Nucleus accumbens (tissue), 56 donors: ENCODE measurements at places on chromosomes 11 and 22.

- no peak for DNase-seq
Measured at GRCh38 chr11:13315517-13316432, 38.2 kb downstream of the BMAL1 start.

- DNase-seq = no peak
Measured at GRCh38 chr22:35631597-35631996, 14.5 kb upstream of the MB start.

GRCh38 chr11:26743622-26744021 lies 21.8 kb upstream of the SLC5A12 start:
- DNase-seq = no peak

DNA sequence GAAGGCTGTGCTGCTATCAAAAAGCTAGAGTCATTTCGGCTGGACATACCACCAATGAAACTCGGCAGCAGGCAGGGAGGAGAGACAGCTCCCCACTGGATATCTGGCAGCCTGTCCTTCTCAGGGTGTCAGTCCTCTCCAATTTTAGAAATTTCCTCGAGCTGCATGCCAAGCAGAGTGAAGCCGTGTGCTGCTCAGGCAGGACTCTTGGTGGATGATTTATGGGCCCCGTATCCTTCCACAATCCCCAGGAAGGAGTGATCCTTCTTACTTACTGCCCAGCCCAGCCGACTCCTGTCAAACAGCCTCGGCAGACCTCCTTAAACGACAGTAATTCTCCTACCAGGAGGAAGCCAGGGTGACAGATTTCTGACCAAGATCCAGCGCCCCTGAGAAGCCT lies 410.4 kb downstream of the TENM4 start:
- no peak for DNase-seq

DNA sequence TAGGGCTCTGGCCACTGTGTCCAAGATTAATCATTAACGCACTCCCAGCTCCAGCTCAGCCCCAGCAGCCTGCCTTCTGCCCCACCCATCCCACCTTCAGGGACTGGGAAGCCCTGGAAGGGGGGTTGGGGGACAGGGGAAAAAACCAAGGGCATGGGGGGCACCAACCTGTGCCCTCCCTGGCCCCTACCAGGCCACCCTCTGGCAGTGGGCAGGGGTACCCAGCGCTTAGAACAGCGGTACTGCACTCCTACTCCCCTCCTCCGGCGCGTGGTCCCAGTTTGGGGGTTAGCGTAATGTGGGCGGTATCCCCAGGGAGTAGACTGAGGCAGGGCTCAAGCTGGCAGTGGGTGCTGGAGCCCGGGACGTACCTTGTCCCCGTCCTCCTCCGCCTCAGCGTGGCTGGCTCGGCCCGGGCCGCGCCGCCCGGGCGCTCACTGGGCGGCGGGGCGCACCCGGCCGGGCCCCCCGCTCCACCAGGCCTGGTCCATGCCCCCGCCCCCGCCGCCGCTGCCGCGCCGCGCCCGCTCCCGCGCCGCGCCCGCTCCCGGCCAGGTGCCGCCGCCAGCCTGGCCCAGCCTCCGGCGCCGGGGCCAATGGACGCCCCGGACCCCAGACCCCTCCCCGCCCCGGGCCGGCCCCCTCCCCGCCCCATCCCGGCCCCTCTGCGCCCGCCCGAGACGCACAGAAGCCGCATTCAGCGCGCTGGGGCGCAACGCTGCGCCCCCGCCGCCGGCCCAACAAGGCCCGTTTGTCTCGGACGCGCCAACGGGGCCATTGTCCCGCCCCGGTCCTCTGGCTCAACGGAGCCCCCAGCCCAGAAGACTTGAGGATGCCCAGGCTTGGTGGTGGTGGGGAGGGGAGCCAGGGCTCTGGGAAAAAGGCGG lies at the start of gene GAL3ST1:
TSS of gene GAL3ST1 (minus strand) at position 571 of the 887 bp plus-strand sequence. CDS start 17,273 bp downstream, outside the sequence.
- DNase-seq = peak; percentile 82

DNA sequence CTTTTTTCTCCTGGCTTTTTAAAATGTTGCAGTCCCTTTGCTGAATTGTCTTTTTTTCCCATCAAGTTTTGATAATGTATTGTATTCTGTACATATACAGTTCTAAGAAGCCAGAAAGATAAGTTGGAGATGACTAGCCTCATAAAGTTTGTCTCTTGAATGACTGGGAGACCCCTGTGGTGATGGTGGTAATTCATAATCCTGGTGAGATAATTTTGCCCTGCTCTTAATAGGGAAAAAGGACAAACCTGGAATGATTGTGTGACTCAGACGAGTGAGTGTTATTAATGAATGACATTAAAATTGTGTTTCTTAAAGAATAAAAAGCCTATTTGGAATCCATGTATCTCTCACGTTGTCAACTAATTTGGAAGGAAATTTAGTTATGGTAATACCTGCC lies 1.2 kb downstream of the HIKESHI start:
- DNase-seq = no peak

DNA sequence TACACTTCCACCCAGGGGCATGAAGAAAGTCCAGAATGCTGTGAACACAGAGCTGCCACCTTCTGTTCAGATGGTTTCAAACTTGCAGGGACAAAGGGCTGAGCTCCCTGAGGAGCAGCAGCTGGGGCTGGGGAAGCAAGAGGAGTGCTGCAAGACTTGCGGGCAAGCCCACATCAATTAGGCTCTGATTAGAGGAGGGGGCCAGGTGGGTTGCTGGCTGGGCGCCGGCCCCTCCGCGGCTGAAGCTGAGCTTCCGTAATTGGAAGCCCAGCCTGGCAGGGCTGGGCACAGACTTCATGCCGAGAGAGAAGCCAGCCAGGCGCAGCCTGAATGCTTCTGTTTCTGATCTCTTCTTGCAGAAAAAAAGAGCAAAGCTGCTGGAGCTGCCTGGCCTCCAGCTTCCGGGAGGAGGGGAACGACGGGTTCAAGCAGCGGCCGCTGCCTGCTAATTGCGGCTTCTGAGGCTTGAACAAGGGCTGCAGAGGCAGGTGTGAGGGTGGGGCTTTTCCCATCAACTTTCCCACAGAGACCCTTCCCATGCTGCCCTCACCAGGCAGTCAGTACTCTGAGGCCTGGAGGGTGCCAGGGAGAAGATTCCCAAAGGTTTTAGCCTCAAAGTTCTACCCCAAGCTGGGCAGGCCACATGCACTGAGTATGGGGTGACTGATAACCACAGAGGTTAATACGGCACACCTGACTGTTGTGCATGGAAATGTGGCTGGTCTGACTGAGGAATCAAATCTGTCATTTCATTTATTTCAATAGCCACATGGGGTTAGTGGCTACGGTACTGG lies 91.1 kb upstream of the LMO1 start:
- DNase-seq = no peak

GRCh38 chr11:57244911-57245310 lies 7.9 kb upstream of the APLNR start:
- DNase-seq = no peak

GRCh38 chr11:70298243-70298915 lies 27.9 kb downstream of the PPFIA1 start:
- DNase-seq = no peak

DNA sequence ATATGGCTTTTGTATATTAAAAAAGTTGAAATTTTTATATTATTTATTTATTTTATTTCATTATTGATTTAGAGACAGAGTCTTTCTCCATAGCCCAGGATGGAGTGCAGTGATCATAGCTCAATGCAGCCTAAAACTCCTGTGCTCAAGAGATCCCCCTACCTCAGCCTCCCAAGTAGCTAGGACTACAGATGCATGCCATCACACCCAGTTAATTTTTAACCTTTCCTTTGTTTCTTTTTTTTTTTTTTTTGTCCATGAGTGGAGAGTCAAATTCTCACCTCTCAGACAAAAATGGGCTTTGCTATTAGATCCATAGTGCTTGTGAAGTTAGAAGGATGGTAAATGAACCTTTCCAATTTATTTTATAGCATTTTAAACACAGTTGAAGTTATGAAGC lies 182.5 kb downstream of the SOX6 start:
- no peak for DNase-seq

- no peak for DNase-seq
Measured at GRCh38 chr11:117826190-117826570, 1.6 kb upstream of the FXYD2 start.

DNA sequence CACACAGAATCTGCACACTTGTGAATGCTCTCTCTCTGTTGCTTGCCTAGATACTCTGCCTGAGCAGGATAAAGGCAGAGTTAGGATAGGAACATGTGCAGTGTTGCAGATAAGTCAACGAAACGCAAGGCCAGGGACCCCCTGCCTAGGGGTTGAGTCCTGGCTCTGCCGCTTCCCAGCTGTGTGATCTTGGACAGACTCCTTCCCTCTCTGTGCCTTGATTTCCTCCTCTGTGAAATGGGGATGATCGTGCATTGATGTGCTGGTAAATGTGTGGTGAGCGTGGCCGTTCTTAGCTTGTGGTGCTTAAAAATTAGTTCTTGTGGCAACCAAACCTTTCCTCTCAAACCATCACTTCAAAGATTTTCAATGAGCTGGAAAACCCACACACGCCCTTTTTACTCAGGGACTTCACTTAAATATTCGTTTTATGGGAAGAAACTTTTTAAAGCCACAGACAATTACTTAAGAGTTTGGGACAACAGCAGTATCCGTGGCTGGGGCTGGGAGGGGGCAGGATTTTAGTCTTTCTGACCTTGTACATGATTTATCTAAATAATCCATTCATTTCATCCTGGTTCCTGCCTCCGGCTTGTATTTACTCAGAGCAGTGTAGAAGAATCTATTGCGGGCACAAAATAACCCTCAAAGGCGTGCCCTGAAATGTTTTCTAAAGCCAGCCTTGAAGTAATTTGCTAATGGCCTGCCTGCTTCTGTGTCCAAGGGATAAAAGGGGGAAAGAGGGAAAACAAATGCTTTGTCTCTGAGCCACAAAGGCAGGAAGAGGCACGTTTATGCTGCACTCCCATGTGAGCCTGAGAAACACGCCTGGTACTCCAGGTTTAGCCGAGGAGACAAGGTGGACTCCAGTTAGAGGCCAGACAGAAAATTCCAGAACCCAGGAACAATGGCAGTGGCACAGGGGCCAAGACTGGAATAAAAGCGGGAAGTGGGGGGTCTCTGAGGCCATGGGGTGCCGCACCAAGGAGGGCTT lies 85.0 kb upstream of the CRYBB3 start:
- no peak for DNase-seq

- peak; percentile 63 for DNase-seq
Measured at GRCh38 chr22:17369439-17370025, at the start of gene CECR2. Gene CECR2, plus strand, starts transcription at chr22:17369460. Its CDS starts 324 bp downstream, at chr22:17369784.

DNA sequence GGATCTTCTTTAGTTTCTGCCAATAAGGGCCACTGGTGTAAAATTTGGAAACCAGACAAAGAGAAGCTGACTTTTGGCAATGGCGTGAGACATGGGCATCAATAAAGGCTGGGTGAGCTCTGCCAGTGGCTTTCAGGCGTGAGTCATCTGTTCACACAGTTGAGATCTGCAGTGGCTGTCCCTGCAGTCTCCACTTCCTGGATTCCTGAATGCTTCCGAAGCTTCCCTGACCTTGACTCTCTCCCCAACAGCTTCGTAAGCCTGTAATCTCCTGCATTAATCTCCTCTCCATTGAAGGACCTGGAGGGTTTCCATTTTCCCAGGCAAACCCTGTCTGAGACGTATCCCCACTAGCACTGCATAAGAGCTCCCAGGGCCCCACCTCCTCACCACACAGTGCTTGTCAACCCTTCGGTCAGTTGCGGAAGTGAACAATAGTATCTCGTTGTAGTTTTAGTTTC lies 574.7 kb downstream of the TBC1D22A start:
- no peak for DNase-seq

- no peak for DNase-seq
Measured at GRCh38 chr11:35168671-35169070, 29.7 kb downstream of the CD44 start.

- no peak for DNase-seq
Measured at GRCh38 chr11:107247167-107247861, 210.3 kb downstream of the CWF19L2 start.

DNA sequence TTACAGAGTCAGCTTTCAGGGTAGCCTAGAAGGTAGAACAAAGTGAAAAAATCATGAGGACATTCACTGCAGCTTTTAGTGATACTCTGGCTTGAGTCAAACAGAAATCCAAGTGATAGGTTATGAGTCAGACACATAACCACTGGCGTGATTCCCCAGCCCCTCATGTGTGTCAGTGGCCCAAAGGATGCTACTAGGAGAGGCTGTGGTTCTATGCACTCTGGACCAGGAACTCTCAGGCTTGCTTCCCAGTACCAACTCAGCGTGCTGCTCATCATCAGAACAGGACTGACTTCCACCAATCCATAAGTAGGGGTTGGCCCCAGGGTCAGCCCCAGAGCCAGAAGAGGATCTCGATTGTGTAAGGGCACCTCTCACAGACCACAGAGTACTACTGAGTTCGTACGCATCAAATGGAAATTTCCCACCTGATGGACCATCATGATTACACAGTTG lies 116.8 kb downstream of the MED15 start:
- no peak for DNase-seq

DNA sequence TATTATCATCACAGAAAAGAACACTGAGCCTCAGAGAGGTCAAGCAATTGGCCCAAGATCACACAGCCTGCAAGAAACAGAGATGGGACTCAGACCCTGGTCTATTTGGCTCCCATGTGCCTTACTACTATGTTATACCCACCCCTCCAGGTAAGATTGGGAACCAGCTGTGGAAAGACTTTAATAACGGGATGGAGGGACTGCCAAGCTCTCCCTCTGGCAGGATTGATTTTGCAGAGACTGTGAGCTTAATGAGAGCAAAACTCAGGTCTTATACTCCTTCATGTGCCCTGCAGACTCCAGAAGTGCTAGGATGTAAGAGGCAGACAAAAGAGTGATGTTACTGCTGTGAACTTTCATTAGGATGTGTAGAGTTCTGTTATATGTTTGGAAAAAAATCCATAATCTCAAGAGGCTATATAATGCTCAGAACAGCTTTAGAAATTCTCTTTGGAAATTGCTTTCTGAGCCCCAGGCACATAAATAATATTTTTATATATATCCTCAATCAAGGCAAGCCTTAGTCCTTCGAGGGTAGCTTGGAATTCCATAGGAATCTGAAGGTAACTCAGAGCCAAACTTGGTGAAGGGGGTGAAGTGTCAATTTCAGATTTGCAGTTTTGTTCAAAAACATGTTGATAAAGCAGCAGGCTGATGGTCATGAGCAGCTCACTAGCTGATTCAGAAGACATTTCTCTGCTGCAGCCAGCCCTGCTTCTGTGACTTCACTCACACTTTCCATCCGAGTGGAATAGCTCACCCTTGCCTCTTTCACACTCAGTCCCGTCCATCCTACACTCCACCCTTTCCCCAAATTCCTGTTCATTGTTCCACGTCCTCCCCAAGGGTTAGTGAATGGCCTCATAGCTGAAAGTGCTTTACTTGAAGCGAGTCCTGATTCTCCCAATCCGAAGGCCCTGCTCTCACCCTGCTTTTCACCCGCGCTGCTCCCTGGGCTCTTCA lies 188.8 kb downstream of the SNX19 start:
- no peak for DNase-seq

DNA sequence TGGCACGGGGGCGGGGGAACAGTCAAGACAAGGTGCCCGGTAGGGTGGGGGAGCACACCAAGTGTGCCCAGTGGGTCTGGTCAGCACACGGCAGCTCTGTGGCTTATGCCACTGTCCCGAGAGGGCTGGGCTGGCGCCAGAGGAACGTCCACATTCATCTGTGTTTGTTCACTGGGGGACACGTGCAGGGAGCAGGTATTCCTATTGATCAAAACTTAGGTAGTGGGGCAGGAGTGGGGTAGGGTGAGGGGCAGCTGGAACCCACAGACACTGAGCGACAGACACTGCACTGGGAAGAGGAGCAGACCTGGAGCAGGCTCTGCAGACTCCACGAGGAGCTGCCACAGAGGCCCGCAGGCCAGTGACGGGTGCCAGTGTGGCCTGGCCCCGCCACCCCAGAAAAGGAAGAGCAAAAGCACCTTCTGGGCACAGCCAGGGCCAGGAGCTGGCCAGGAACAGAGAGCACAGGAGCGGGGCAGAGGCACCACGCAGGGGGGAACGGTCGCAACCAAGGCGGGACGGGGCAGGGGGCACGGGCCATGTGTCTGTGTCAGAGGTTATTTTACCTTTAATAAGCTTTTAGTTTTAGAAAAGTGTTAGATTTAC lies 2.1 kb upstream of the MOB2 start:
- DNase-seq = no peak
